Stimulated activated CD4-positive, alpha-beta T cell treated with anti-CD3 and anti-CD28 coated beads, Interleukin-12 subunit alpha, Interleukin-12 subunit beta, amount 100 ng/mL, for 4 hours (primary cell): ENCODE measurements at places on chromosomes 5 and 9.

DNA sequence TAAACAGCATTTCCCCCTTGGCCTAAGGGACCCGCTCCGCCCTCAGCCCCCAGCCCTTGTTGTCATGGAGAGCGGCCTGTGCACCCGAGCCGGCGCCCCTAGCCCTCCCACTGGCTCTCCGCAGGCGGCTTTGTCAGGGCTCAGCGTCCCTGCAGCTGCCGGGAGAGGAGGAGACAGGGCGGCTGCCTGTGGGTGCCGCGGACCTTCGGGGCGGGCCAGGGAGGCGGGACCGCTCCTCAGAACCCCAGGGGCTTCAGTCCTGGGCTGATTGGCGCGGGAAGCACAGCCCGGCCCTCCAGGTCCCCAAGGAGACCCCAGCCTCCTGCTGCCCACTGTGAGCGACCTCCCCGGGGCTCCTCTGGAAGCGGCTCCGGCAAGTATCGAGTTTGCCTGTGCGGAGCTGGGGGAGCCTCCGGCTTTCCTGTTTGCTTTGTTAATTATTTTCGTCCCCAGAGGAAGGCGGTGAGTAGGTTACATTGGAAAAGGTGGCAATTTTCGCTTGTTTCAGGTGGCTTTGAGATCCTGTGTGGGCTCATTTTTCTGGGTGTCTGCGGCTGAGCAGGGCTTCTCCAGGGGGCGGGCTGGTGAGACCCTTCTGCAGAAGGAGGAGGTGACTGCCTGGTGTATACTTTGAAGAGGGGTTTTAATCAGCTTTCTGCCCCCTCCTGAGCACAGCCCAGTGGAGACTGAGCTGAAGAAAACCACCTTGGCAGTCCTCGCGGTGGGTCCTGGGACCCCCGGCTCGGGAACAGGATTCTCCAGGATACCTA, at the start of gene FGD3:
Gene FGD3, plus strand, starts transcription at position 256 of the 770 bp plus-strand sequence. CDS start 28,734 bp downstream, outside the sequence.
- DNase-seq: peak; percentile 42

- no peak for DNase-seq
Measured at GRCh38 chr5:174151599-174152181, 106.2 kb downstream of the NSG2 start.

GRCh38 chr9:76626141-76626540, 138.1 kb upstream of the PCA3 start:
- DNase-seq: no peak

DNA sequence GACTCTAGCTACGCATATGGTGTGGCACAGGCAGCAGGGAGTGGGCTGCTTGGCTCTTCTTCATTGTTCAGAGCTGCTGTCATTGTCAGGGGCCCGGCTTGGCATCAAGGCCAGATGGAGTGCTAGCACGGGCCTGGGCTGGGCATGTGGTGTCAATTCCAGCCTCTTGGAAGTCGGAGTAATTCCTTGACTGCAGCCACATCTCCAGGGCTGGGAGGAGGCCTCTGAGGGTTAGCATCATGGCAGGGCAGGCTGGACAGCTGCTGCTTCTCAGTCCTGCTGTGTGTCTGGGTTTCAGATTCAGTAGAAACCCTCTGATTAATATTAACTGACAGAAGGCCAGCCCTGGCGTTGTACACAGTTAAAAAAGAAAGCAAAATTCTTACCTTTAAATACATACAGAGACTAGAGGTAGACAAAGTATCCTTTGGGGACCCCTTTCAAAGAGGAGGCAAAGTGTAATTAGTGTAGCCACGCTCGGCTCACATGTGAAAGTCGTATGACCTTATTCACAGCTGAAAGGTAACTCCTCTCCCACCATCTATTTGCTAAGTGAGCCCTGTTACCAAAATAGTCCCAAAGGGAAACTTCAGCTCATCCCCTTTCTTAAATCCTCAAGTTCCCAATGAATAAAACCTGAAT, 126.4 kb downstream of the DOCK2 start:
- DNase-seq: no peak

DNA sequence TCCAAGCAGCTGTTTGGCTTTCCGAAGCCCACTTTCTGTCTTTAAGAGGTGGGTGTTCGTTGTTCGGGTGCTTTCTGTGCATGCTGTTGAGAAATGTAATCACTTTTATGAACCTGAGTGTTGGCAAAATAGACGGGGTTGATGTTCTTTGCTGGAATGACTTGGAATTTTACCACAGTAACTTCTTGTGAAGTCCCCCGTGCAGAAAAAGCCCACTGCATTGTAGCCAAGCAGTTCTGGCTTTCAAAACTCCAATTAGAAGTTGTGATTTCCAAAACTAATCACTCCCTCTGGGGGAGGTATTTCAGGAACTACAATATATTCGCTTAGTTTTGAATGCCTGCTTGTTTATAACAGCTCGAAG, 111.1 kb downstream of the PAM start:
- no peak for DNase-seq

GRCh38 chr9:69076550-69076949, 41.0 kb downstream of the FXN start:
- DNase-seq: no peak

DNA sequence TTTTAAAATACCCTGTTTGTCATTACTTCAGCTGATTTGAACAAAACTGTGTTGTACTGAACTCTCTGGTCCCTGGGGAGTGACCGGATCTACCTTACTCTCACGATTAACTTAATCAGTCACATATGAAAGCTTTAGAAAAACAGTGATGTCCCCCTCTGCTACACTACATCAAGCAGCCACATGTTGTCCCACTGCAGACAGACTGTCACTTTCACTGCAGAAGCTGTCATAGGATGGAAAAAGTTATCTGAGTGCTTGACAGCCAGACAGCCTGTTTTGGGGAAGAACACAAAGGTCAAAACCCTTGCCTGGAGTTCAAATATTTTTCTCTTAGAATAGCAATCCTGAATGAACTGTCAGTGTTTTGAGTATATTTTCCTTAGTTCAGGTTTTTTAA, 546.4 kb downstream of the DTWD2 start:
- no peak for DNase-seq

DNA sequence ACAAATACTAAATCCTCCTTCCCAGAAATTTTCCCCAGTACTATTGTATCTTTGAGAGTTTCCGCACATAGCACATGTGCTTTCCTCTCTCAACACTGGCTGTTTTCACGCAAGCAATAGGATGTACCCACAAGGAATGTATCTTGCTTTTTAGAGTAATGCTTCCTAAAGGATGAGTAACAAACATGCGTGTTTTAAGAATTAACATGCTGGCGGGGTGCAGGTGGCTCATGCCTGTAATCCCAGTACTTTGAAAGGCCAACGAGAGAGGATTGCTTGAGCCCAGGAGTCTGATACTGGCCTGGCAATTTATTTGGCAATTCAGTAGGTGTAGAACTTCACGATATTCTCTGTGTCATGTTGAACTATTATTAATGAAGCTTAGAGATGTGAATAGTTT, 4.6 kb downstream of the RUFY1 start:
- no peak for DNase-seq

DNA sequence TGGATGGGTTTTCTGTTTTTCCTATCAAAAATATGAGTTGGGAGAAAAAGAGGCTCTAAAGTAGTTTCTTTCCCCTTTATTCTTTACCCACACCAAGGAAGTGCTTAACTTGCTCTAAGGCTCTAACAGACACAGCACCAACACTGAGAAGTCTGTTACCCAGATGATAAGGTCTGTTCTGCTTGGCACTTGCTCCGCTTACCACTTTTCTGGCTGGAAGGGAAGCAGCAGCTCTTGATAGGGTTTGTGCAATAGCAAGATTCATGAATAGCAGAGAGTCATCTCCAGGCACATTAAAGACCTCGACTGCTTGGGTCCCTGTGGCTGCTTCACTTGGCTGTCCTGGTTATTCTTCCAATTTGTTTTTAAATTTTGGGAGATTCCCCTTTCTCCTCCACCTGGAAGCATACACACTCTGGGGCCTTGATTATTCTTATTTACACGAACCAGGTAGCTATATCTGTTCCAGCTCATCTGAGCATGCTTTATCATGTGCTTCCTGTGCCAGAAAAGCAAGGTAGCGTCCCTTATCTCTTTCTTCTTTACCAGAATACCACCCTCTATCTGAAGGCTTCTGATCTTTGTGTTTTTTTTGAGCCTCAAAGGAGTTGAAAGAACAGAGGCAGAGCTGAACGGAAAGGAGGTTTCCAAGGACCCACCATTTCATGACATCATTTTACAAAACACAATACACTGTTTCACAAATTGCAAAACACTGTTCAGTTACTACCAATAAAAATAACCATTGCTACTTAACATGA, 24.8 kb downstream of the PPP3R2 start:
- no peak for DNase-seq

GRCh38 chr5:68995845-68996545, 97.8 kb upstream of the SLC30A5 start:
- no peak for DNase-seq

- no peak for DNase-seq
Measured at GRCh38 chr5:108430931-108431608, 49.2 kb upstream of the FBXL17 start.

DNA sequence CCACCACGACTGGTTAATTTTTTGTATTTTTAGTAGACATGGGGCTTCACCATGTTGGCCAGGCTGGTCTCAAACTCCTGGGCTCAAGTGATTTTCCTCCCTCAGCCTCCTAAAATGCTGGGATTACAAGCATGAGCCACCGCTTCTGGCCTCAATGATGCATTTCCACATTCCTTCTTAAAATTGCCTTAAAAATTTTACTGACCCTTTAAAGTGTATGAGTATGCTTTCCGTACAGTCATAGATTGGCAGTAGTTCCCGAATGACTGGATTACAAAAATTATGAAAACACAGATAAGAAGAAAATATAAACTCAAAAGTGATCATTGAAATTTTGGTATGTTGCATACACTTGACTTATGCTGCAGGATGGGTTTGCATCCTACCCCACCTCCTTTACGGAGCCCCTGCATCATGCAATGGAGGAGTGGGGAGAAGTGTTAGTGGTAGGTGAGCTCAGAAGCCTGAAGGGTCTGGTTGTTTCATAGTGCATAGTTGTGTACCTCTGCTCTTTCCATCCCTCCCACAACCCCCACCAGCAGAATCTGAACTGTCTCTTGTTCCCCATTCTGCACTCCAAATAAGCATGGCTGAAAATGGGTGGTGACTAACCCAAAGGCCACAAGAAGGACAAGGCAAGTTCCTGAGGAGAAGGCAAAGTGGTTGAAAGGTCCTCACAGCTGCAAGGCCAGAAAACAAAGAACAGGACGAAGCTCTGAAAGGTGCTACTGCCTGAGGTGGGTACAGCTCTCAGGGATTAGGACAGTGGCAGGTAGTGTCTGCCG, 26.8 kb downstream of the ANKRD55 start:
- DNase-seq: no peak

GRCh38 chr5:4758550-4758949, 381.6 kb upstream of the ADAMTS16 start:
- no peak for DNase-seq

- no peak for DNase-seq
Measured at GRCh38 chr5:127101533-127101932, 28.2 kb upstream of the C5orf63 start.

DNA sequence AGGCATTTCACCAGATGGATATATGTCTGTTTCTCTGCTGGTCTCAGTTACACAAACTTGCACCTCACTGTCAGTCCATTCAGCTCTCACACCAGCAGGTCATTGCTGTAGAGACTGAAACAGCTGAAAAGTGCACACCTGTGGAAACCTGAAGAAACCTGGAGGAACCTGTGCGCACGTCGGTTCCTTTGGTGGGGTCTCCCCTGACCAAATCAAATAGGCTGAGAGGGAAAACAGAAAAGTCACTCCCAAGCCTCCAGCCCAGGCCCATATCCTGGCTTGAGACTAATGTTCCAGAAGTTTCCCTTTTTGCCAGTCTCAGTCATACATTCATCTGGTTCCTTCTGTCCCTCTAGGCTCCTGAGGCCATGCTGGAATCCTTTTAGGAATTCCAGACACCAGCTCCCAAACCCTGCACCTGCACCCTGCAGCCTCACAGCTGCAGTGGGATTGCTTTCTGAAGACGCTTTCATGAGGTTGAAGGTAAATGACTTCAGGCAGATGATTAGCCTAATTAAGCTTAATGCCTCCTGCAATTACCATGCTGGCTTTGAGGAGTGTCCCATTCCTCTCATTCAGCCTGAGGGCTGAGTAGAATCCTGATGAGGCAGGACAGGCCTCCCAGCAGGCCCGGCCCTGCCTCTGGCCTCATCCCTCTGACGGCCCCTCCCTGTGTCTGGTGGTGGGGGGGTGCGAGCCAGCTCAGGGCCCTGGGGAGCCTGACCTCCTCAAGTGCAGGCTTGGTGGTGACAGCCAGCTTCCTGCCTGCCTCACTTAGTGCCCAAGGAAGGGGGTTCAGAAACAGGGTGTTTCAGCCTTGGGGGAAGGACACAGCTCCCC, 24.3 kb upstream of the CXCL14 start:
- DNase-seq: no peak

- no peak for DNase-seq
Measured at GRCh38 chr5:7638456-7638855, 212.5 kb downstream of the CFAP90 start.
